Type B pancreatic cell (in vitro differentiated cells): ENCODE measurements at places on chromosomes 12 and 14.

DNA sequence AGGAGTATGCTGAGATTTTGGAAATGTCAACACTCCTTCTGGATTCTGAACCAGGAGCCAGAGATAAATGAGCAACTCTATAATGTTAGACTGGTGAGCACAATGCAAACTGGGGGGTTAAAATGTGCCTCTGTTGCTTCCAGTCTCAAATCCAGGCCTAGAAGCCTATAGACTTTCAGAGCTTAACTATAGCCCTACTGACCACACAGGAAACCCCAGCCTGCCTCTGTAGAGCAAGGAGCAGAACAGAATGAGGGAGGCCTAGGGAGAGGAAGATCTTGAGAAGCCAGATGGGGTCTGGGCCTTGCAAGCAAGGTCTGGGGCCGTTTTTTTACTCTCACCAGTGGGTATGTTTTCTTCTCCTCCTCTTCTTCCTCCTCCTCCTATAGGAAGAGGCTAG lies 225.4 kb upstream of the KITLG start:
- DNase-seq = no peak

- DNase-seq = no peak
These were observed 59.4 kb downstream of the DDX51 start for GRCh38 chr12:132084621-132085290.

DNA sequence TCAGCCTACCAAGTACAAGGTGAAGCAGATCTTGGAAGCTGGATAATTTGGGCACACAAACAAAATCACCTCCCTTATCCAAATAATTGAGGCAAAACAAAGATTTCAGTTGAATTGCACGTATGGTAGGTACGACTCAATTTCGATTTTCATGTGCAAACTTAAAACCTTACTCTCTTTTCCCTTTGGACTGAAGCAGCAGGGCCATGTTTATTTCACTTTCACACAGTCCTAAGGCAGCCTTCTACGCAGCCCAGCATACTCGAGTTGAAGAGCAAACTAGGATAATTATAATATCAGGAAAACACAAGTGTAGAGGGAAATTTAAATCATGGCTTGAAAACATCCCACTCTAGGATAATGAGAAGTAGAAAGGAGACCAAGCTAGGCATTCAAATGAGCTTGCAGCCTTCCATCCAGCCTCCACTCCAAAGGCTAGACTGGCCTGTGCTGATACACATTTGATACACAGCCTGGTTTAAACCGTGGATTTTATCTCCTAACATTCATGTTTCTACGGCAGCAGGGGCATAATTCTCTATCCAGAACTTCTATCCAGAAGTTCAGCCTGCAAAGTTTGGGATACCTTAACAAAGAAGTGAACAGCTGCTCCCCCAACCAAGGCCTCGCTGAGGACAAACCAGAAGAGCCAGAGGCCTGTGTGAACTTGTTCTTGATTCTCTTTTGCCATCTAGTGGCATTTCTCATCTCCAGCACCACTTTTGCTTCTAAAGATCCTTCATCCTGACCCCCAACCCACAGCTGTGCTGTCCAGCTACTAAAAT lies 2.4 kb upstream of the RNASE7 start:
- DNase-seq = no peak

DNA sequence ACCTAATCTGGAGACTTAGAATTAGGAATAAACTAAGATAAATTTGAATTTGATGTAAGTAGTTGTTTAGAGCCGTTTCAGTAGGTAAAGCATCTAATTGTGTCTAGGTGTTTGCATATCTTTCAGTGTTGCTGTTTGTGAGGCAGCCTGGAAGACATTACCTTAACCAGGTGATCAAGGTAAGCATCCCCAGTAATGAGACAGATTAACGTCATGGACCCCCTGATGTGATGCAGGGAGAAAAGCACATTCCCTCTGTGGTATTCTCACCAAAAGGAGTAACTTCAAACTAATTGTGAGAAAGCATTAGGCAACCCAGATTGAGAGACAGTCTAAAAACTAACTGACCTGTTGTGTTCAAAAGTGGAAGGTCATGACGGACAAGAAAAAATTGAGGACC lies 251.6 kb downstream of the NUAK1 start:
- no peak for DNase-seq

- no peak for DNase-seq
These were observed 57.5 kb downstream of the CHST11 start for GRCh38 chr12:104514092-104514810.

GRCh38 chr12:113477171-113477841 lies 5.6 kb upstream of the LHX5 start:
- no peak for DNase-seq

DNA sequence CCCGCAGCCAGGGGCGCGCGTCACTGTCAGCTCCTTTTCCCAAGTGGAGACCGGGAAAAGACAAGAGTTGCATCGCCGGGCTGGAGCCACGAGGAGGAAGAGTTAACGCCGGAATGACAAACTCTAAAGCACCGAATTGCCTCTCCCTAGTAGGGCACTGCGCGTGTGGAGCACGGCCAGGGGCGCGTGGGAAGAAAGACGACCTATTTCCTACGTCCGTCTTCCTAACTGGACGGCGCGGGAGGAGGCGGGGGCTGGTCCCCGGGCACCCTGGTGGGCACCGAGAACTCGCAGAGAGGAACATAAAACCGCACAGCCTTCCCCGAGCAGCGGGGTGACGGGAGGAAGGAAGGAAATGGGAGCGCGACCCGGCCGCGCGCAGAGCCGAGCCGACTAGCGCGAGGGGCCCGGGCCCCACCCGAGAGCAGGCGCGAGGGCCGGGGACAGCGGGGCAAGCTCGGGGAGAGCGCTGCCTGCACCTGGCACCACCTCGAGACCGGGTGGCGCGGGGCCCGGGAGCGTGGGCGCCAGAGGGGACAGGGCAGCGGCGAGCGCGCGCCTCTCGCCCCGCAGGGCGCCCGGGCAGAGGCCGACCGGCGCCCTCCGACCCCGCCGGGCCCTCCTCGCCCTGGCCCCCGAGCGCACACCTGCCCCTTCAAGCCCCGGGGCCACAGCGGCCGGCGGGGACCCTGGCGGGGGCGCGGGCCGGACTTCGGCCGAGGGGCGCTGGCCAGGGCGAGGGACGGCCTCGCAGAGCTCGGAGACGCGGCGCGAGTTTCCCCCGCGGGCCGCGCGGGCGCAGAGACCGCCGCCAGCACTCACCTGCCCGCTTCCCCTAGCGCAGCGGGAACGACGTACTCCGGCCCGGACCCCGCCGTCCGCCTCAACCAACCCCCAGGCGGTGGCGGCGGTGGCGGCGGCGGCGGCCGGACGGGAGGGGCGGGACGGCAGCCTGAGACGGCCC lies at the start of gene SETD3:
Gene SETD3 (minus strand): TSS at position 954 of the 964 bp plus-strand sequence. CDS start 15,054 bp downstream, outside the sequence.
- DNase-seq = no peak

- DNase-seq = no peak
These were observed 340.9 kb downstream of the PCNX1 start for GRCh38 chr14:71248194-71248593.

GRCh38 chr12:91990525-91990924 lies 155.1 kb downstream of the BTG1 start:
- DNase-seq = no peak

- DNase-seq = no peak
These were observed 21.4 kb downstream of the SOCS2 start for GRCh38 chr12:93593843-93594242.

DNA sequence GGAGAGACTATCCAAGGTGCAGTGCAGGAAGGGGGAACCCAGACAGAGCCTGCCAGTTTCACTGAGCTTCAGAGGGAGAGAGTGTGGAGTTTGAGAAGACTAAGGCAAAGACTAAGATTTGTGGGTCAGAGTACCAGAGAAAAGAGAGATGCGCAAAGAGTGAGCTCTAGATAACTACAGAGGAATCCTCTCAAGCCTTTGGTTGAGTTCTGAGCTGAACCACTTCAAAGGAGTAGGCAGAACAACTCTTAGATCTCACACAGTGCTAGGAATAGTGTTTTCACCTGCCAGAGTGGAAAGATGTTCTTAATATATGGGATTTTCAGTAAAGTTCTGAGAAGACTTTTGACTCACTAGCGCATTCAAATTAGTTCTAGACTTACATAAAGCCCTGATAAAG lies 10.7 kb upstream of the M6PR start:
- DNase-seq = no peak

- DNase-seq = no peak
These were observed 1146.4 kb downstream of the VRK1 start for GRCh38 chr14:97943619-97944018.

DNA sequence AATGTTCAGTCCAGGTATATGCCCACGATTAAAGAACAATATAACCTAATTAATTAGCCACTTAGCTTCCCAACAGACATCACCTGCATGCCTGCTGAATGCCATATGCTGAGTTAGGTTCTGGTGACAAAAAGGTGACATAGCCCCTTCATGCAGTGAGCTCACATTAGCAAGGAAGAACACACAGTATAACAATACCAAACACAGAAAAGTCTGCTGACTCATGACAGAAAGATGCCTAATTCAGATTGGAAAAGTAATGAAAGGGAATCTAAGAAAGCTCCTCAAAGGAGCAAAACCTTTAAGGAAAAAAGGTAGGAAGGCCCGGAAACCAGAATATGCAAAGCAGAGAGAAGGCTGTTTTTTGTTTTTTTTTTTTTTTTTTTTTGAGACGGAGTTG lies 59.0 kb downstream of the FERMT2 start:
- DNase-seq = no peak

DNA sequence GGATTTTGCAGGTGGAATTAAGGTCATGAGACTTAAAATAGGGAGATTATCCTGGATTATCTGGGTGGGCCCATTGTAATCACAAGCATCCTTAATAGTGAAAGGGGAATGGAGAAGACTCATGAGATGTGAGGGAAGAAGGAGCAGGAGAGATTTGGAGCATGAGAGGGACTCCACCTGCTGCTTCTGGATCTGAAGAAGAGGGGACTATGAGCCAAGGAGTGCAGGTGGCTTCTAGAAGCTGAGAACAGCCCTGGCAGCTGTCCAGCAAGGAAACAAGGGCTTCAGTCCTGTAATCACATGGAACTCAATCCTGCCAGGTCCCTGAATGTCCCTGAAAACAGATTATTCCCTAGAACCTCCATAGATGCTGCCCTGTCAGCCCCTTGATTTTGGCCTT lies 67.8 kb downstream of the PELI2 start:
- DNase-seq = no peak

- DNase-seq = no peak
These were observed 175.3 kb downstream of the TSPAN9 start for GRCh38 chr12:3252450-3252891.

GRCh38 chr12:122116707-122117535 lies 38.4 kb downstream of the MLXIP start:
- no peak for DNase-seq
